Activated CD4-positive, CD25-positive, alpha-beta regulatory T cell treated with anti-CD3 and anti-CD28 coated beads, Interleukin-2, amount 50 U/mL, for 72 hours (primary cell): ENCODE measurements at places on chromosomes 1 and 21.

DNA sequence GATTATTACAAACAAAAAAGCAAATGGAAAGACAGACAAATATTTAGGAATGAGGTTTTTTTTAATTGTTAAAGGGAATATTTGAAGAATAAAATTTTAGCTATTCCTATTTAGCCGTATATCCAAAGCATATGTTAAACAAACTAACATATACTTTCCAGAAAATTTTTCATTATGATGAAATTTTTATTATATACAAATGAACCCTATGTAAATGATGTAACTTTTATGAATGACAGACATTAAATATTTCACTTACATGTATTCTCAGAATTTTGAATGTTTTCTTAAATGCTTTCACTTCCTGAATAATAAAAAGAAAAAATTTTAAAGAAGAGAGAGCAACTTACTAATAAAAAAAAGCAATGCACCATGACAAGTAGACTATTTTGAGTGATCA lies 15.8 kb downstream of the LHX9 start:
- DNase-seq, result no peak

DNA sequence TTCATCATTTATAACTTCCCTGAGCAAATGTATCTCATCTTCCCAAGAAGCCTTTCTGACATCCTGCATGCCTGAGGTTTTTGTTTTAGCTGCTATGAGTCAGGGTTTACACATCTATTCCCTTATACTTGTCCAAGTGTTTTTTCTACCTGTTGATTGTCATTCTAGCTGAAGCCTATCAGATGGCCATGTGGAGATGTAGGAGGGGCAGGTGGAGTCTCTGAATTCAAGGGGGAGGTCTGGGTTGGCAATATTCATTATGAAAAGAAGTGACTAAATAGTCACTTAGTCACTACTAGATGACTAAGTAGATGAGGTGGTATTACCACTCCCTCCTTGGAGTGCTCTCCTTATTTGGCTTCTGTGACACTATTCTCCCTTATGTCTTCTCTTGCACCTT lies 52.4 kb downstream of the XCL1 start:
- DNase-seq, result no peak

GRCh38 chr1:23506376-23507107 lies 22.6 kb upstream of the ASAP3 start:
- DNase-seq, result no peak

GRCh38 chr1:24584171-24584647 lies 28.3 kb downstream of the NCMAP start:
- no peak for DNase-seq

GRCh38 chr1:187626056-187626455 lies 797.3 kb downstream of the PLA2G4A start:
- no peak for DNase-seq

- DNase-seq, result no peak
These were observed 257.7 kb upstream of the SGIP1 start for GRCh38 chr1:66276218-66276617.

- DNase-seq, result no peak
These were observed 27.4 kb downstream of the TNN start for GRCh38 chr1:175095069-175095468.

- no peak for DNase-seq
These were observed 8.2 kb upstream of the DENND1B start for GRCh38 chr1:197783510-197783948.

- DNase-seq, result no peak
These were observed 47.6 kb downstream of the PIK3R3 start for GRCh38 chr1:46084553-46085451.

GRCh38 chr1:113765306-113766230 lies 6.3 kb upstream of the PHTF1 start:
- no peak for DNase-seq
